Stimulated activated CD8-positive, alpha-beta memory T cell treated with anti-CD3 and anti-CD28 coated beads, Interleukin-4, amount 100 ng/mL, for 4 hours (primary cell): ENCODE measurements at places on chromosomes 6 and 20.

- no peak for DNase-seq
Observed at GRCh38 chr6:50699051-50699775, 14.1 kb upstream of the TFAP2D start.

- no peak for DNase-seq
Observed at GRCh38 chr20:52459150-52459549, 267.6 kb upstream of the ZFP64 start.

DNA sequence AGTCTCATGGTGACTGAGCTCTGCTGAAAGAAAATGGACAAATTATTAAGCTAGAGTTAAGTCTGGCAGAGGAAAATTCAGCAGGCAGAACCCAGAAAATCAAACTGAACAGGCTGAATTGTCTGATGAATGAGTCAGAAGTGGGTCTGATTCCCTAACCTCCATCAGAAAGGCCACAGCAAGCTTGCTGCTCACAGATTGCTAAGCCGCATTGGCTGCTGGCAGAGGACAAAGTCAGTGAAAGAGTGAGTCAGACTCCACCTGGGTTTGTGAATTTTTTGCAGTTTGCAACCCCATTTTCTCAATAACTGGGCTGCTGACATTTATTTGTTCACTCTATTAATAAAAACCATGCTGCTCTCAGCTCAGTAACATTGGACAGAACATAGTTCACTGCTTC, 191.3 kb downstream of the EPM2A start:
- DNase-seq, result no peak

DNA sequence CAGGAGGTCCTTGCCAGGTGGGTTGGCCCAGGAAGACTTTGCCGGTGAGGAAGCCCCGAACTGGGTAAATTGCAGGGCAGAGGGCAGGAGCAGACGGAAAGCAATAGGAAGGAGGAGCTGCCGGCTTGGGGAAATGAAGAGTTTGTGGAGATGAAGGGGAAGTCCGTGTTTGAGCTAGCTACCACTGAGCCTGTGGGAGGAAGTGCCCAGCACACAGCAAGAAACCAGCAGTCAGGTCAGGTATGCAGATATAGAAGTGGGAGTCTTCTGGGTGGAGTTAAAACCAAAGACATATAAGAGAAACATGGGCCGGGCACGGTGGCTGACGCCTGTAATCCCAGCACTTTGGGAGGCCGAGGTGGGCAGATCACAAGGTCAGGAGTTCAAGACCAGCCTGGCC, 34.7 kb downstream of the CD24 start:
- no peak for DNase-seq

- DNase-seq, result no peak
Observed at GRCh38 chr6:30554962-30555815, 1.1 kb downstream of the GNL1 start.

DNA sequence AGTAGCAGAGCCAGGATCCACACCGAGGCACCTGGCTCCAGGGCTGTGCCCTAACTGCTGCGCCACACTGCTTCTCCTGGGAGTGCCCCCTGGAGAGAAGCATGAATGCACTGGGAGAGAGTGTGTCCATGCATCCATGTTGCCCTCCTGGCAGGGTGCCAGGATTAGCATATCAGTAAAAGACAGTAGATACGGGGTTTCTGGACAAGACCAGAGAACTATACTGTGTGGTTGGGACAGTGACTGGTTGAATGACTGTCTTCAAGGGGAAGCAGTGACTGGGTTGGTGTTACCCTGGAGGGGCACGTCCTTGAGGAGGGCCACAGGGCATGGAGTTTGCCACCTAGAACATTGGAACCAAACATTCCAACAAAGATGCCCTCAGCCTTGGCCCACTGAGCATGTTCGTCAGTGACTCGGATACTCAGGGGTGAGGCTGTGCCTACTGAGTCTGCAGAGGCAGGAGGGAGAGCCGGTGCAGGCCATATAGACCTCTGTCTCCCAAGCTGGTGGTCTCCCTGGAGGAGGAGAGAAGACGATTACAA, 288.8 kb downstream of the CDC5L start:
- DNase-seq, result no peak

GRCh38 chr20:51220293-51220706, 197.4 kb upstream of the KCNG1 start:
- DNase-seq, result peak; percentile 5

DNA sequence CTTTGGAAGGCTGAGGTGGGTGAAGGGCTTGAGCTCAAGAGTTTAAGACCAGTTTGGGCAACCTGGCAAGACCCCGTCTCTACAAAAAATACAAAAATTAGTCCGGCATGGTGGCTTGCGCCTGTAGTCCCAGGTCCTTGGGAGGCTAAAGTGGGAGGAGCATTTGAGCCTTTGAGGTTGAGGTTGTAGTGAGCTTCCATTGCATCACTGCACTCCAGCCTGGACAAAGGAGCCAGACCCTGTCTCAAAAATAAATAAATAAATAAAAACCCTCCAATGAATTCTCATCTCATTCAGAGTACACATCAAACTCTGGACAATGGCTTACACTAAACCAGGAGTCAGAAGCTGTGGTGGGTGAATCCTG, 31.8 kb downstream of the B4GALT5 start:
- DNase-seq, result no peak

DNA sequence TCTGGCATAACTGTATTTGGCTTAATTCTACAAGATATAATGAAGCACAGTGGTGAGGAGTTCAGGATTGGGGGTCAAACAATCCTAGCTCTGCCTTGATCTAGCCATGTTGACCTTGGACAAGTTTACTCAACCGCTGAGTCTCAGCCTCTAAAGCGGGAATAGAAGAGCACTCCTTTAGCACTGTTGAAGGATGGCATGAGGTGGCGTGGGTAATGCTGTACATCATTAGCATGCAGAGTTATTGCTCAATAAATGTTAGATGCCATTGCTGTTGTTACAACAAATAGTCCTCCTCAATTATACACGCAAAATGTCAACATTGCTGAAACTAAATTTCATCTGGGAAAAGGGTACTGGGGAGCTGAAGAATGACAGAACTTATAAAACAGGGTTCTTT, 78.6 kb downstream of the KIF13A start:
- no peak for DNase-seq
